ENCODE measurements at places on chromosomes 16 and 17.

DNA sequence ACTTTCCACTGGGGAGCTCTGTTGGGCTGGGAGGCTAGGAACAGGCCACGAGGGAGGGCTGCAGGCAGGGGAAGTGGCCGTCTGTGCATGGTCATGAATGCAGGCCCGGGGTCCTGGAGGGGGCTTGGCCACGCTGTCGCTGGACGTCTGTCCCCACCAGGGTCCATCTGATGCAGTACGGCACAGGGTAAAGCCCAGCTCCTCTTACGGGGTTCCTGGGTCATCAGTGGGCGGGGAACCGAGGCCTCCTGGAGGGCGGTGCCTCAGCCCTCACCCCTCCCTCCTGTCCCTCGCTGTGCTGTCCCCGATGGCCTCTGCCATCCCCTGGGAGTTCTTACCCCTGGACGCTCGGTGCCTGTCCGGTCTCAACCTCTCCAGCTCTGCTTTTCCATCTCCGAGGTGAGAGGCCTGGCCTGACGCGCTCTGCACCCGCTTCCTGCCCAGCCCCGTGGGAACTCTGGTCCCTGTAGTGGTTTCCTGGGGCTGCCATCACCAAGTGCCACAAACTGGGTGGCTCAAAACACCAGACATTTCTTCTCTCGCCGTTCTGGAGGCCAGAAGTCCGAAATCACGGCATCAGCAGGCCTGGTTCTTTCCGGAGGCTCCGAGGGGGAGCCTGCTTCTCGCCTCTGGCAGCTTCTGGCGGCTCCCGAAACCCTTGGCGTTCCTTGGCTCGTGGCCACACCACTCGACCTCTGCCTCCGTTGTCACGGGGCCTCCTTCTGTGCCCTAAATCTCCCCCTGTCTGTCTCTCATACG is 182.8 kb downstream of the SEC14L1 start:
- DNase-seq: no peak

- DNase-seq: no peak
Measured at GRCh38 chr16:4591706-4592470, 22.8 kb downstream of the UBALD1 start.

DNA sequence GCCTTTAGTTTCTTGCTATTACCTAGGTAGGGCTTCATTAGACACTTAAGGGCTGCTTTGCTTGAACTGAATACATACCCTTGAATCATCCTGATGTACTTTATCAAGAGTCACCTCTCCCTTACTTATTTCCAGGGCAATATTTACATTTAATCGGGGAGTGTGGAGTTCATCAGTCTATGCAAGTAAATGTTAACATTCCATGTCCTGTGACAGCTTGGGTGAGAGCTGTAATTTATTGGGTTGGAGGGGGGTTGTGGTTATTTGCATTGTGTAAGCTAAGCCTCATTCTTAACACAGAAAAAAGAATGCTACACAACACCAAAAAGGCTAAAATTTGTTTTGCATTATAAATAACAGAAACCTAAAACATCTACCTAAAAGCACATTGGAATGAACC is 16.7 kb downstream of the KCNJ16 start:
- no peak for DNase-seq

- DNase-seq: peak; percentile 82
Measured at GRCh38 chr17:77126519-77126918, 14.2 kb upstream of the SEC14L1 start.

GRCh38 chr16:17277981-17278381 is 192.8 kb downstream of the XYLT1 start:
- DNase-seq: no peak

GRCh38 chr17:43591779-43592562 is 45.8 kb upstream of the ETV4 start:
- DNase-seq: no peak

- no peak for DNase-seq
Measured at GRCh38 chr17:44887971-44888954, 11.0 kb downstream of the EFTUD2 start.

DNA sequence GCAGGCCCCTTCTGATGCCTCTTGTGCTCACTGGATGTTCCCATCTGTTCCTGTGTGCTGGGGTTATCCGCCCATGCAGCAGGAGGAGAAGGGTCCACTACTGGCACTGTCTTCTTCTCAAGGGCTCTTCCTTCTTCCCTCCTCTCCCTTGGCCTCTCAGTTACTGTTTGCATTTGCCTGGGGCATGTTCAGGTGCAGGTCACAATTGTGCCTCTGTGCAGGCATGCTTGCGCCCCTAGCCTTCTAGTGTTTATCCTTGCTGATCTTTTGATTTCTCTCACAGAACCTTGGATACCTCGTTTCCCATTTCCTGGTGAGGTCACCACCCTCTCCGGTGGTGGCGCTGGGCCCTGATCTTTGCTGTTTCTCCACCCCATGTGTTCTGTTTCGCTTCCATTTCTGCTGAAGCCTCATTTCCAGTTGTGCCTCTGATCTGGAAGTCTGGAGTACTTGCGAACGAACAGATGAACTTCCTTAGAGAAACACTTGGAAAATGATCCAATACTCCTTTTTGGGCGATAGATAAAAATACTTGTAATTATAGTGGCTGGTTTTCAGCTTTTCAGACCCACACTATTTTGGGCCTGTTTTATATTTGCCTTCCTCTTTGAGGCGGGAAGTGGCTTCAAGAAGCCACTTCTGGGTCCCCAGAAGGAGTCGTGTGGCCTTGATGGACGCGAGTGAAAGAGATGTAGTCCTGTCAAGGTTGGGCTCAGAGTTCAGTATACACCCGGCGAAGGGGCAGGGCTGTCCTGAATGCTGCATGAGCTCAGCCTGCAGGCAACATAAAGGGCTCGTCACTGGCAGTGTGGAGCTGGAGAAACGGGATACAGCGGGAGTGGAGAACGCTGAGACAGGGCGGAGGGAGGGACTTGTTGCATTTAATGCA is 312.9 kb downstream of the SNX29 start:
- DNase-seq: no peak

- DNase-seq: no peak
Measured at GRCh38 chr16:66044089-66044488, 322.4 kb upstream of the CDH5 start.

Data from NCI-H1105 treated with DMSO at 0.1 percent for 48 hours (cell line).